ENCODE measurements at places on chromosomes 3 and 15.

DNA sequence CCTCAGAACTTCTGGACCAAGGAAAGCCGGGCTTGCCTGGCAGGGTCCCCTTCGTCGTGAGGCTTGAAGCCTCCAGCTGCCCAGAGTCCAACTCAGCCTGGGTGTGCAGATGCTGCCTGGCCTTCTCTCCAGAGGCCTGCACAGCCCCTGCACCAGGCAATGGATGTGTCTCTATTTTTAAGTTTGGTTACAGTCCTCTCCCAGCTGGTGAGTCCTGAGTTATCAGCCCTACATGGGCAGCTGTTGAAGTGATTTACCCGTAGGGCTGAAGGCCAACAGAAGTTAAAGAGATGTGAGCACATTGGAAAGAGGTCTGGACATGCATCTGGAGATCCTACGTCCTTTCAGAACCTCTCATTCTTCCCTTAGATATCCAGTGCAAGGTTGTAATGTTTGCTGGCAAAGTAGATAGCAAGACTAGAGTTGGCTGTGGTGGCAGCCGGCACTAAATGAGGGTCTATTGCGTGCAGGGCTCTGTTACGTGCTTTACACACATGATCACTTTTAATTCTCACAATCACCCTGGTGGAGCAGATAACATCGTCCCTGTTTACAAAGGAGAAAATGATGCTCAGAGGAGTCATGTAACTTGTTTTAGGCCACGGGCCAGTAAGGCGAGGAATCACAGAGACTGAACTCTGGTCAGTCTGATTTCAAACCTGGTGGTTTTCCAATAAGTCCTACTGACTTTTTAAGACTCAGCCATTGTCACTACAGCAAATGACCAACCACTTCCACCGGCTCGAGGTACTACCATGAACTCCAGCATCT lies 9.9 kb downstream of the FYCO1 start:
- DNase-seq, result no peak

DNA sequence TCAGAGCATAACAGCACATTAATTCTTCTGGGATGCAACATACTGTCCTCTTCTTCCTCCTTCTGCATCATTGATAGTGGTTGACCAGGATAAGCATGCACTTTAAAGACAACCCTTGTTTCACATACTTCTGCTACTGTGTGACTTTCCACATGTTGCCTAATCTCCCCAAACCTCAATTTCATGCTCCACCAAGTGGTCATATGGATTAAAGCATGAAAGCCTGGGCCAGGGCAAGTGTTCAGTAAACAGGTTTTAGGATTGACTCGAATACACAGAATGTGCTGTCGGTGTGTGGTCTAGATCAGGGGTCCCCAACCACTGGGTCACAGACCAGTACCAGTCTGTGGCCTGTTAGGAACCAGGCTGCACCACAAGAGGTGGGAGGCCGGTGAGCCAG lies 22.5 kb upstream of the BFSP2 start:
- no peak for DNase-seq

DNA sequence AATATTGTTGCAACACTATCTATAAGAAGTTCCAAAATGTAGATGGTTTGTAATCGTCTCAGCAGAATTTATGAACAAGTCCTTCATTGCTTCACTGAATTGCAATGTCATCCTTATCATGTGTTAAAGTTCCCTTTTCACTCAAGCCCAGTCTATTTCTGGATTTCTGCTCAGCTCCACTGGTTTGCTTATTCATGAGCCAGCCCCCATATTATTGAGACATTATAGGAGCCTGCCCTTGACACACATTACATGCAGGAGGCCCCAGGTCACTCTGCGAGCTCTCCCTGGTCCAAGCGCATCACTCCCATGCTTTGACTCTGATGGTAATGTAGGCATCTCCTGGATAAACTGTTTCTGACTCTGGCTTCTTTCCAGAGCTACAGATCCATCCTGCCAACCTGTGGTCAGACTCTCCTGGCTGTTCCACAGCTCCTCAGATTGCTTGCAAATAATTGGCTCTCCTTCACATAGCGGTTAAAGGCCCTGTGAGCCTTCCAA lies 56.9 kb downstream of the ABTB1 start:
- DNase-seq, result no peak

DNA sequence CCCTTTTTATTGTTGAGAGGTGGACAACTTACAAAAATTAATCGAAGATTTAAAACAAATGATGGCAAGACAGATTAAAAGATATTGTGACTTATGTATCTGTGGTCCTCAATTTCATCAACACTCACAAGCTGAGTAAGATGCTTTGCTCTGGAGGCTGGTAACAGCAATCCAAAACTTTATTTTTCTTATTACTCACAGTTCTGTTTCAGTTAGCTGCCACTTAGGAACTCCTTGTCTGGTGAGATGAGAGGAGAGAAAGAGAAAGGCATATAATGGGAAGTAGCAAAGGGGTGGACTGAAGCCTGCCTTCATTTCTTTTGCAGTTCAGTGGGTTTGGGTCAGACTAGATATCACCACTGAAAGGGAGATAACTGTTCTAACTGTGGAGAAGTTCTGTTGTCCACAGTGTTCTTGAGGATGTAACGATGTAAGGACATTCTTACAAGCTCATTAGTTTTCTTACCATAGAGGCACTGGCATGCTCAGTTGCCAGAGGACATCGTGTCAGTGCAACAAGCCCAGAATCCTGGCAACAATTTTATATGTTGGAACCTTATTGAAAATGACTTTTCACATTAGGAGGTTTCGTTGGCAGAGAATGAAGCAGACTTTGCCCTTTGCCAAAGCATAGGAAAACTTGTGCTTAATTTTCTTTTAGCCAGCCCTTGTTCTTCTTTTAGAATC lies 93.6 kb downstream of the PLCL2 start:
- no peak for DNase-seq

GRCh38 chr3:109809513-109809912 lies 472.2 kb upstream of the DPPA4 start:
- DNase-seq, result no peak

DNA sequence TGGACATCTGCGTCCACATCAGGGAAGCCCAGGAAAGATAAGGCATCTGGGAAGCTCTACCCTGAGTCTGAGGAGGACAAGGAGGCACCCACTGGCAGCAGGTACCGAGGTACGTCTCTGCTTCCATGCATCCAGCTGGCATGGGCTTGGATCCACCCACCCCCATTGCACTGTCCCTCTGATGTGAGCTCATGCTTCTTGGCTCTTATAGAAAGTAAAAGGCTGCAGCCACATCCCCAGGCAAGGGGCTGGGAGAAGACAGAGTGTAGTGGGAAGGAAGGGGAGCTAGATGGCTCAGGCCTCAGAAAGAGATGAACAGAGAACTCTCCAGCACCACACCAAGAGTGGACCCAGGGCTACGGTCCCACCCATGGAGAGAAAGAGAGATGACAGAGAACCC lies 18.2 kb downstream of the PTH1R start:
- no peak for DNase-seq
